WTC11 (cell line): ENCODE measurements at places on chromosomes 2 and 18. TPM values are rescaled to one million over a fixed set of nuclear protein-coding genes. Genes with fewer than 3 reads are reported as not detected.

The HJURP gene
- 64.2 to 83.7 TPM (median 67.5 TPM) in 3 replicates for total RNA-seq

The VWA3B gene
- total RNA-seq = not detected in 3 replicates

The MYO5B gene
- total RNA-seq = 7.0 to 8.7 TPM (median 7.4 TPM) in 3 replicates

The LYPD6 gene
- total RNA-seq = 4.8 to 5.1 TPM (median 5.0 TPM) in 3 replicates

The CNDP1 gene
- 0.11 to 0.28 TPM (median 0.25 TPM) in 3 replicates for total RNA-seq

The IL36G gene
- 0.32 TPM in 1 of 3 replicates, not detected in the others for total RNA-seq

The ANO7 gene
- 8.0 to 8.8 TPM (median 8.6 TPM) in 3 replicates for total RNA-seq

The TRIM43 gene
- 0.11 TPM in 1 of 3 replicates, not detected in the others for total RNA-seq

The TP53I3 gene
- total RNA-seq = 29.7 to 33.1 TPM (median 32.9 TPM) in 3 replicates

The NEMP2 gene
- 6.0 to 7.3 TPM (median 7.2 TPM) in 3 replicates for total RNA-seq

DNA sequence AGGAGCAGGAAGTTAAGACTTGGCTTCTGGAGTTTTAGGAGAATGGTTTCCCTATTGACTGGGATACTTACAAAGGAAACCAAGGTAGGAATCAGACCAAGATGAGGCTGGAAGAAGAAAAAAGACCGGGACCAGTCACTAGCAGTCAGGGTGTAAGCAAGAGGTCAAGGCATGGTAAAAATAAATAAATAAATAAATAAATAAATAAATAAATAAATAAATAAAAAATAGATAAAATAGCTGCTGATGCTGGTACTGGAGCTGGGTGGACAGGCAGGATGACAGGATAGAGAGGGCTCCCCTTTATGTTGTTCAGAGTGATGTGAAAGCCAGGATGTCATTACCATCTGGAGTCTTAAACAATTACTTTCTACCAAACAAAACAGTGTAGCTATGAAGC lies 89.9 kb downstream of the MYO5B start:
- no peak overlapping the region for H3K4me3 ChIP-seq
- H3K36me3 ChIP-seq = no peaks in the 10 kb centered on the region
- no peaks in the 10 kb centered on the region; the same call in 1 of the 2 replicates for H3K27me3 ChIP-seq
- H3K27ac ChIP-seq = no peak overlapping the region

DNA sequence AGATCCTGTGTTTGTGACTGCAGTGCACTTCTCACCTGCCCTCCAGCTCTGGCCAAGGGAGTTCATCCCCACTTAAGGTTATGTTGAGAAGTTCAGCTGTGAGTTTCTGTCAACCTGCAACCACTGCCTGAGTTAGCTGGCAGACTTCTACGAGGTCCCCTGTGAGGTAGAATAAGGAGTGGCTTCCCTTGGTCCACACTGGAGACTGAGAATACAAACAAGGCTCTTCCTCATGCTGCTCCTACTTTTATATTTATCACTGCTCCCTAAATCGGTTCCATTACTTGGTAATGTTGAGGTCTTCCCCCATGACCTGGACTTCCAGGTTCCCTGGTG lies 353.2 kb upstream of the CWC22 start:
- no peaks in the 10 kb centered on the region for H3K36me3 ChIP-seq
- H3K4me1 ChIP-seq = no peaks in the 10 kb centered on the region
- DNase-seq = no peak

DNA sequence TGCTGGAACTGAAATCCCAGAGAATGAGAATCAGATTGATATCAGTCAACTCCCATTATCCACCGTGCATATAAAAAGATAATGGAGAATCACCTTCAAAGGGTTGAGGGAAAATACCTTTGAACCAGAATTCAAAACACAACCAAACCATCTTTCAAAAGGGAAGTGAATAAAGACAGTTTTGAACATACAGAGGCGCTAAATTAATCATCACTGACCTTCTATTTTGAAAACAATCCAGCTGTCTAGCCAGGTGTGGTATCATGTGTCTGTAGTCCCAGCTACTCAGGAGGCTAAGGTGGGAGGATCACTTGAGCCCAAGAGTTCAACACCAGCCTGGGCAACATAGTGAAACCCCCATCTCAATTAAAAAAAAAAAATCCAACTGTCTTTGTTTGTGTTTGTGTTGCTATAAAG lies 63.6 kb downstream of the TRABD2A start:
- no peaks in the 10 kb centered on the region for H3K27me3 ChIP-seq
- H3K27ac ChIP-seq = no peak overlapping the region
- H3K4me1 ChIP-seq = no peaks in the 10 kb centered on the region
- no peak for DNase-seq
- H3K4me3 ChIP-seq = no peak overlapping the region

DNA sequence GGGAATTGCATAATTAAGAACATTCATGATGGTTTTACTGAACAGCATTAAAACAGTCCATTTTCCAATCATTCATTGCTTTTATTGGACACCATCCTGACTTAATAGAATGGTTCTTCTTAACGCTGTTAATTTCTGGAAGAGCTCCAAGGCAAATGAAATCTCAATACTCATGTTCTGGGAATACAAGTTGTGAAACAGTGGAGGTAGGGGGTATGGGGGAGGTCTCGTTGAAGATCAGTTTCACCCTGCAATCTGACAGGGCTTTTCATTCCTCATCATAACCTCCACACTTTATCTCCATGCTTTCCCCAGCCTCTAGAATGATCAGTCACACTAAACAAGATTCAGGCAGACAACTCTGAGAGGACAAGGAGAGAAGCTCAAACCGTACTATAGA lies 113.6 kb downstream of the ETAA1 start:
- no peaks in the 10 kb centered on the region for H3K4me1 ChIP-seq
- H3K27me3 ChIP-seq = no peaks in the 10 kb centered on the region
- H3K27ac ChIP-seq = no peak overlapping the region
- H3K36me3 ChIP-seq = no peaks in the 10 kb centered on the region
- DNase-seq = no peak
- H3K4me3 ChIP-seq = no peak overlapping the region

GRCh38 chr18:25167612-25168410 lies 184.2 kb downstream of the ZNF521 start:
- no peaks in the 10 kb centered on the region for H3K36me3 ChIP-seq
- H3K4me1 ChIP-seq = peaks cover 12% of the 10 kb centered on the region
- no peak overlapping the region for H3K4me3 ChIP-seq
- H3K27me3 ChIP-seq = no peaks in the 10 kb centered on the region
- peak overlapping the region; percentile 87; the same call in 1 of the 2 replicates for H3K27ac ChIP-seq

- no peaks in the 10 kb centered on the region for H3K27me3 ChIP-seq
- H3K27ac ChIP-seq = no peak overlapping the region
- no peak overlapping the region for H3K4me3 ChIP-seq
- DNase-seq = no peak
- no peaks in the 10 kb centered on the region for H3K4me1 ChIP-seq
- H3K36me3 ChIP-seq = no peaks in the 10 kb centered on the region
Observed at GRCh38 chr2:12296915-12297314, 419.8 kb upstream of the TRIB2 start.

- H3K27me3 ChIP-seq = no peaks in the 10 kb centered on the region
- no peak for DNase-seq
- peaks cover 2% of the 10 kb centered on the region; the same call in 1 of the 2 replicates for H3K4me1 ChIP-seq
Observed at GRCh38 chr18:10840743-10841142, 308.6 kb downstream of the PIEZO2 start.

DNA sequence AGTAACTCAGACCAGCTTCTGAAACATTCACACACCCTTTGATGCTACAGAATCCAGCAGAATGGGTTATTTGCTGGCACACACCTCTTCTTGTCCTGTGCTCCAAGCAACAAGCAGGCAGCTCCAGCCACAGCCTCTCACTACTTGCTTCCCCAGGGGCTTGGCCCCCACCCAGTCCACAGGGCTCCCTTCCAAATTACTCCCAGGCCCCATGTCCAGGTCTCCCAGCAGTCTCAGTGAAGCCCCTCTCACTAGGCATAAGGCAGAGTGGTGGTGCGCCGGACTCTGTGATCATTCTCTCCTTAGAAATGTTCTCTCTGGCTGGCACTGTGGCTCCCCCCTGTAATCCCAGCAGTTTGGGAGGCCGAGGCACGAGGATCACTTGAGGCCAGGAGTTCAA lies 25.9 kb downstream of the ITM2C start:
- H3K27ac ChIP-seq = no peak overlapping the region
- no peaks in the 10 kb centered on the region; the same call in 1 of the 2 replicates for H3K27me3 ChIP-seq
- no peak for DNase-seq
- H3K36me3 ChIP-seq = no peaks in the 10 kb centered on the region

GRCh38 chr2:239548965-239549595 lies 148.3 kb upstream of the HDAC4 start:
- DNase-seq = no peak
- H3K36me3 ChIP-seq = no peaks in the 10 kb centered on the region
- H3K27ac ChIP-seq = no peak overlapping the region
- H3K4me3 ChIP-seq = no peak overlapping the region

DNA sequence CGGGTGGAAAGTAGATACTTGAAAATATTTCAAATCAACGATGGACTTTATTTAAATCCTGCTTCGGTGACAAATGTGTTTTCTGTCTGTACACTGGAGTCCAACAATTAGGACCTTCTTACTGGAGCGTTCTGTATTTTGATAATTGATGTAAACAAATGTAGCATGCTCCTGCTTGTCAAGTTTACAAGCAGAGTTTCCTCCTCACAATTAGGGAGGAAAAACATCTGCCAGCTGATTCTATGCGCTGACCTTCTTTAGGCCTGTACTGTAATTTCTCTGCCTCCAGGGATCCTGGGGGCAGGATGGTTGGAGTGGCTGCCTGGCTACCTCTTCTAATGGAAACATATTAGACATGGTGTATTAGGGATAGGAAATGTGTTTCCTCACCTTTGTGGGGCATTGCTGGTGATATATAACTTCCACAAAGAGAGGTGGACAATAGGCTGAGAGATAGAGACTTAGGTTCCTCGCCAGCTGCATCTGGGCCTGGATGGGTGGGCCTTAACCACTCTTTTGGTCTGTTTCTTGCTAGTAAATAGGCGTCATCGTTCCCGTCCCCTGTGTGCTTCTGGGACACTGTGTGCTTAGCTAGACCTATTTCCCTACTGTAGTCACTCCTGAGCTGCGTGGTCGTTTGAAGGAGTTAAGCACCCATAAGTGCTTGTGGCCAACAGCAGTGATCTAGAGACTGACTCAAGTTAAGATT lies 19.3 kb downstream of the GATA6 start:
- DNase-seq = no peak
- H3K27ac ChIP-seq = no peak overlapping the region
- H3K27me3 ChIP-seq = peaks cover 12% of the 10 kb centered on the region
- H3K4me3 ChIP-seq = no peak overlapping the region
- peaks cover 9% of the 10 kb centered on the region for H3K4me1 ChIP-seq
- no peaks in the 10 kb centered on the region for H3K36me3 ChIP-seq

DNA sequence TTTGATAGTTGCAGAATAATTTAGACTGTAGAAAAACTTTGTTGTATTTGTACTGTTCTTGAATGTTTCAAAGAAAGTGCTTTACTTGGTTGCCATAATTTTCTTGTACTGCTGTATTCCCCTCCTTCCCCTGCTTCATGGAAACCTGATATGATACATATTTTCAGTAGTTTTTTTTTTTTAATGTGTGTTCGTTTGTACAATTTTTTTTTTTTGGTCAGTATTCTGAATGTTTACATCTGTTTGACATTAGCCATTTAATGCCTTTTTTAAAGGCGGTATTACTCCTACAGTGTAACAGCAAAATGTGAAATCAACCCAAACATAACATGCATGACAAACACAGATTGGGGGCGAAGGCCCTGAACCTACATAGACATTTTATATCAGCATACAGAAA lies 172.3 kb downstream of the ASXL3 start:
- H3K27ac ChIP-seq = no peak overlapping the region
- H3K4me1 ChIP-seq = peaks cover 18% of the 10 kb centered on the region
- H3K36me3 ChIP-seq = no peaks in the 10 kb centered on the region
- no peak overlapping the region for H3K4me3 ChIP-seq
- no peaks in the 10 kb centered on the region for H3K27me3 ChIP-seq

GRCh38 chr2:186486651-186487647 lies 889 bp downstream of the ZC3H15 start:
- peak overlapping the region; percentile 99 for H3K4me3 ChIP-seq
- no peaks in the 10 kb centered on the region for H3K36me3 ChIP-seq
- H3K27me3 ChIP-seq = no peaks in the 10 kb centered on the region; the same call in 1 of the 2 replicates
- H3K4me1 ChIP-seq = peaks cover 50% of the 10 kb centered on the region
- DNase-seq = no peak

- H3K4me3 ChIP-seq = no peak overlapping the region
- no peaks in the 10 kb centered on the region for H3K36me3 ChIP-seq
- no peak for DNase-seq
- no peaks in the 10 kb centered on the region for H3K27me3 ChIP-seq
- peaks cover 11% of the 10 kb centered on the region for H3K4me1 ChIP-seq
- H3K27ac ChIP-seq = no peak overlapping the region
Observed at GRCh38 chr2:162826921-162827320, 11.6 kb downstream of the KCNH7 start.
